ENCODE measurements at places on chromosomes 3 and 15.

DNA sequence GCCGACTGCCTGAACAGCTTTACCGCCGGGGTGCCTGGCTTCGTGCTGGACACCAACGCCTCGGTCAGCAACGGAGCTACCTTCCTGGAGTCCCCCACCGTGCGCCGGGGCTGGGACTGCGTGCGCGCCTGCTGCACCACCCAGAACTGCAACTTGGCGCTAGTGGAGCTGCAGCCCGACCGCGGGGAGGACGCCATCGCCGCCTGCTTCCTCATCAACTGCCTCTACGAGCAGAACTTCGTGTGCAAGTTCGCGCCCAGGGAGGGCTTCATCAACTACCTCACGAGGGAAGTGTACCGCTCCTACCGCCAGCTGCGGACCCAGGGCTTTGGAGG, 815 bp downstream of the SPINT1 start:
- DNase-seq, result peak; percentile 52

GRCh38 chr3:185056908-185057307, 96.0 kb downstream of the C3orf70 start:
- no peak for DNase-seq

- DNase-seq, result peak; percentile 80
These were observed 53.7 kb upstream of the MEF2A start for GRCh38 chr15:99511866-99512661.

DNA sequence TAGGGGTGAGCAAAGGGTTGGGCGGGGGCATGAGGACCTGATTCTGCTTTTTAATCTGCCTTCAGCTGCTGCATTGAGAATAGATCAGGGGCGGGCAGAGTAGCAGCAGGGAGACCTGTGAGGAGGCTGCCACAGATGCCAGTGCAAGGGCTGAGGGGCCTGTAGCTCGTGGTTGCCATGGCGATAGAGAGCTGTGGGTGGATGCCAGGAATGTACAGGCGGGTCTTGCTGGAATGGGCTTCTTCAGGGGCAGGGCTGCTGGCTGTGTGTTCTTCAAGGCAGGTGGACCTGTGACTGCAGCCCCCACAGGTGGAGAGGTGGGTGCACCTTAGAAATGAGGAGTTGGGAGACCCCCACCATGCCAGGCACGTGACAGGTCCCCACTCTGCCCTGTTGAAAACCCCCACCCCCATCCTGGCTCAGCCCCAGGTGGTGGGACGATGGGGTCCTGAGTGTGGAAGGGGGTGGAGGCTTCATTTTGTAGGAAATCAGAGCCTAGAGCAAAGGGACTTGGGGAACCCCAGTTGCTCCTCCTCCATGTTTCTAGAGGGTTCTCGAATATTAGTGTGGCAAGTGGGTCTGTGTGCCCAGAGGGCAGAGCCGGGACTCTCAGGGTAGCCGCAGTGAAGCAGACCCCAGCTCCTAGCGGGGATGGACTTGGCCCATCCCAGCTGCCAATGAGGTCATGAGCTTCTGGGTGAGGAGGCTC, 38.3 kb downstream of the SLC6A6 start:
- no peak for DNase-seq

GRCh38 chr15:83057696-83058376, 9.2 kb downstream of the BTBD1 start:
- no peak for DNase-seq

- DNase-seq, result no peak
These were observed 362.2 kb upstream of the SLCO3A1 start for GRCh38 chr15:91491101-91491950.

DNA sequence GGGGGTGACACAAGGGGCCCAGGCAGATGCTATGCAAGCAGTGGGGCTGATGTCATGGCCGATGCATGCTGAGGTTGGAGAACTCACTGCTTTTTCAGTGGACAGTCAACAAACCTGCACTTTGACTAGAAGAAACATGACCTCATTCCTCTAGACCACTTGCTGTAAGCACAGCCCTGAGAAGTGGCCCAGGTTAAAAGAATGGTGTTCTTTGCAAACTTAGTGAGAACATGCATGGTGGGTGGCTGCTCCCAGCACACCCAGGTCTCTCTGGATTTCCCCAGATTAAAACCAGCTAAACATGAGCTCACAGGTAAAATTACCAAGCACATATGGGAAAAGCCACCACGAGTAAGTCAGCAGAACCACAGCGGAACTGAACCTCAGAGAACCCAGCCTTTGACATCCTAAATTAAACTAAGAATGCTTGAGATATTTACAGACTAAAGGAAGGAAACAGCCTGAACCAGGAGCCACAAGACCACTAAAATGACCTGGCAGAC, 15.5 kb downstream of the DLEC1 start:
- no peak for DNase-seq

- peak; percentile 8 for DNase-seq
These were observed 94.2 kb upstream of the THRB start for GRCh38 chr3:24588629-24589512.

DNA sequence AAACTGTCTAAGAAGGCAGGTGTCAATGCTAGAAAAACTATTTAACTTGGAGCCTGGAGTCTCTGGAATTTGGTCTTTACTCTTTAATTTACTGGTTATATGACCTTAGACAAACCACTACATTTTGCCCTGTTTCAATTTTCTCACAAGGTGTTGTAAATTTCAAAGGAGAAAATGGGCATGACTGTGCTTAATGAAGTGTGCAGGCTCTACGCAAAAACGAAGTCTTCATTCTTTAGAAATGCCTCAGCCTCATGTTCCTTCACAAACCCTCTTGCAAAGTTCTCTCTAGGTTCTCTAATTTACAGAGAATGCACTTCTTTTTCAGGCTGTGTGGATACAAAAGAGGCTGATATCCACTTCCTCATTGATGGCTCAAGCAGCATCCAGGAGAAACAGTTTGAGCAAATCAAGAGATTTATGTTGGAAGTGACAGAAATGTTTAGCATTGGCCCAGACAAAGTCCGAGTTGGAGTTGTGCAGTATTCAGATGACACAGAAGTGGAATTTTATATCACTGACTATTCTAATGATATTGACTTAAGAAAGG, 39.1 kb downstream of the COL6A5 start:
- DNase-seq, result no peak

DNA sequence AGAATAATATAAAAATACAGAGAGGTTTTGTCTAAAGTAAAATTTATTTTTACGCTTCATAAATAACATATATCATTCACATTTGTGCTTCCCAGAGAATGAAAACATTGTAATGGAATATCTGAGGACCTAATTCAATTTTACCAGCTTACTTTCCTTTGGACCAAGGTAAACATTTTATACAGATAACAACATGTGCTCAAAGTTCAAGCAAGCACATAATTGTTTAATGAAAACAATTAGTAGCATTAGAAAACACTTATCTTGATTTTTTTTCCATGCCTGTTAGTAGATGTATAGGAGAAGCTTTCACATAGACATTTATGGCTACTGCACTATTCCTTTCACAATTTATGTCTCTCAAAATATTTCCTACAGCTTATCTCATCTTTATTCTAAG, 400.0 kb downstream of the ZIC1 start:
- no peak for DNase-seq

- no peak for DNase-seq
These were observed 26.6 kb downstream of the USP50 start for GRCh38 chr15:50519740-50520425.

DNA sequence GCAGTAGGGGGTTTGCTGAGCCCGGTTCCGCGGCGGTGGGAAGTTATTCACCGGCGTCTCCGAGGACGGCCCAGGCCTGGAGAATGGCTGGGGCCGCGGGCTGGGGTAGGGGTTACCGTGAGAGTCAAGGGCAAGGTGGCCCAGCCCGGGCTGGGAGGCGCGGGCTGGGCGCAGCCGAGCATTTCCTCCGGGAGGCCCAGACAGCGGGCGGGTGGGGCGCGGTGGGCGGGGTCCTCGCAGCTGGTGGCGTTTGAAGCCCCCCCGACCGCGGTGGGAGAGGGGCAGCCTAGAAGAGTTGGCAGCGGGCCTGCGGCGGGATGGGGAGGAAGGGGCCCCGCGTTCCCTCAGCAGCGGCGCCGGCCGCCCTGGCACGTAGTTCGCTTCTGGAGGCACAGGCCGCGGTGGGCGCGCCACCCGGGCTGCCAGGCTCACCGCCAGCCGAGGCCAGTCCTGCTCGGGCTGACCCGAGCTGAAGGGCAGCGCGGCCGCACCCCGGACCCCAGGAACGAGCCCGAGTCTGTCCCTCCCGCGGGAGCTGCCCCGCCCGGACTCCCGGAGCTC, 960 bp upstream of the KLF13 start:
- DNase-seq, result peak; percentile 36

GRCh38 chr3:111509308-111509707, 32.7 kb upstream of the CD96 start:
- DNase-seq, result no peak

- DNase-seq, result no peak
These were observed 411.6 kb downstream of the GBE1 start for GRCh38 chr3:81349816-81350340.

DNA sequence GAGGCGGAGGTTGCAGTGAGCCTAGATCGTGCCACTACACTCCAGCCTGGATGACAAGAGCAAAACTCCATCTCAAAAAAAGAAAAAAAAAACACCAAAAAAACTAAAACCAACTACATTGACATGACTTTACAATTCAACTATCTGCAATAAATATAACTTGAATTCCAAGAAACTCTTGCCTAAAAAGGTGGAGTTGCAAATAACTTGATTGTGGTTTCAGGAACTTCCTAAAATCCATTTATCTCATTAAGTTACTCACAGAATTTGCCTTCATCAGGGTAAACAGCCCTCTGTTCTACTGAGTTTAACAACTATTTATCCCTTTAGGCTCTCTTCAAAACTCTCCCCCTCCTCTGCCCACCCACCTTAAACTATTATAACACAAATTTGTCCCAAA, 2.7 kb upstream of the MAPK6 start:
- no peak for DNase-seq

DNA sequence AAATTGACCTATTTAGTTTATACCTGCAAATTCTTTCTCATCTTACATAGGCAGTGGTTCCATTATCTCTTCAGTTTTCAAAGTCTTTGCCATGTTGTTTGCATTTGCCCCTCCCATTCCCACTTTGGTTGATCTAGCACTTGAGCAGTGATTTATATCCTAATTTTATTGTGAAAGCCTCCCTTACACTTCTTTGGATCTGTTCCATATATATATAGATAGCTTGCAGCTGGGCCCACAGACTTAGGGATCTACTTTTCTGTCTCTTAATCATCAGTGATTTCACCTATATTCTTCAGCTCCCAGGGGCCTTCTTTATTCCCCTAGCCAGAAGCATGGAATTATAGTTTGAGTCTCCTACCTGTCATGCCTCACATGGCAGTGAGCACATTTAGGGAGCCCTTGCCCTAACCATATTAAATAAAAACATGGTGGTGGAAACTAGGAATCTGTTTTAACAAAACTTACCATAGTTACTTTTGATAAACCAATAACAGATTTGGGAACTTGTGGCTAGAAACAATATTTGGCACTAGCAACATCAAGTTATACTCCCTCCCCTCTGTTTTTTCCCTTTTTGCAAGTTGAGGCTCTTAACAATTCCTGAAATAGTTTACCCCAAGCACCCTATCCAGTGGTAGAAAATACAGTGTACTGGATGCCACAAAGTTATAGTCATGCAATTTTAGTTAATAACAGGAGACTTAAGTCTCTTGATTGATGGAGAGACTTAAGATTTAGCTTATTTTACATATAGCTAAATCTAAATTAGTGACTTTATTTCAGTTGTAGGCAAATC, 41.7 kb downstream of the ARIH1 start:
- DNase-seq, result no peak

GRCh38 chr15:42018306-42019224, 2.3 kb downstream of the PLA2G4E start:
- DNase-seq, result no peak

GRCh38 chr15:71595846-71596553, 214.4 kb upstream of the NR2E3 start:
- DNase-seq, result no peak

DNA sequence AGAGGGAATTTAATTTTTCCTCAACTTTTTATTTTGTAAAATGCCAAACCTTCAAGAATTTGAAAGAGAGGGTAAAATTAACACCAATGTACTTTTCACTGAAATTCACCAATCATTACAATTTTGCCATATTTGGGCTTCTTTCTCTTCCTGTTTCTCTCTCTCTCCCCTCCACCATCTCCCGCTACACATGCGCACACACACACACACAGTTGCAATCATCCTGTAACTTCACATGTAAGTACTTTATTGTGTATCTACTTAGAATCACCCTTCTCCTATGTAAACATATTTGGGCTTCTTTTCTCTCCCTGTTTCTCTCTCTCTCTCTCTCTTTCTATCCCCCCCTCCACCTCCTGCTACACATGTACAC, 7.4 kb downstream of the ARL14 start:
- no peak for DNase-seq

DNA sequence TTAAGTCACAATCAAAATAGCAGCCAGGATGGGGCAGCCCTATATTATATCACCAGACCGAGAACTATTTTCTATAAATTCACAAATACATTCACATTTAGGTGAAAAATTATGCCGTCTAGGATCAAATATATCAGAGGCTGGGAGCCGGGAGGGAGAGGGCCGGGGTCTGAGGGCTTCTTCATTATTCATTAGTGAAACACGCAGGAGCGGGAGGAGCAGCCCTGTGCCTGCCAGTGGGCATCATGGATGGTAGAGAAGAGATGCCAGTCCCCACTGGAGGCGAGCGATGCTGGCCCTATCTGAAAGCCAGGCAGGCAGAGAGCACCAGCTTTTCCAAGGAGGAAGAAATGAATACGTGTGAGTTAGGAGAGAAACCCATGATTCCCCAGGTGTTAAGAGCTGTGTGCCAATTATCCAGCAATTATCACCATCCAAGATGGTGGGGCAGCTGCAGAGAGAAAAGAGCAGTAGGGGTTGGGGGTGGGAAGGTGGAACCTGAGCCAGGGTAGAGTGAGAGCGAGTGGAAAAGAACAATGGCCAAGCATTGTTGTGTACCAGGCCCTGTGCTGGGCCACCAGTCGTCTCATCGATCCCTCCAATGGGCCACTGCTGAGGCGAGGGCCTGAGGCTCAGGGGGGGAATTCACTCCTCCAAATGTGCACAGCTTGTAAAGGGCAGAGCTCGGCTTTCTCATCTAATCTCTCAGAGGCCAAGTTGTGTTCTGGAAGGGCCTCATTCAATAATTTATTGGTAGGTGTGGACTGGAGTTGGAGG, 261.3 kb upstream of the TLE3 start:
- no peak for DNase-seq

DNA sequence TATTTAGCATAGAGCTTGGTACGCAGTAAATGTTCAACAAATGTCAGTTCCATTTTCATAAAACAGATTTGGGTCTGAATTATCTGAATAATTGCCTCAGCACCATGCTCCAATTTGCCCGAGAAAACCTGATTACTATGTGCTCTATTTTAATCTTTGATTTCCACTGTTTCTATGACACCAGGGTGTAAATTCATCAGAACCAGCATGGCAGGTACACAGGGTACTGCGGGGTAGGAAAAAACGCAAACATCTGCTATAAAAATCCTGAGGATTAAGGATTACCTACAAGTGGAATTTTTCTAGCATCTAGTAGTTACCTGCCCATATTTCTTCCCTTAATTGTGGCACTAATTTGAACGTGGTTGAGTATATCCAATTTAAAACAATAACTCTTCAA, 70.3 kb downstream of the RAD18 start:
- no peak for DNase-seq

- no peak for DNase-seq
These were observed 264.1 kb downstream of the CD47 start for GRCh38 chr3:107826727-107827126.

All from suppressor macrophage treated with lipopolysaccharide for 1 hour (primary cell).